Effector memory CD4-positive, alpha-beta T cell (primary cell): ENCODE measurements at places on chromosomes 1 and 21.

GRCh38 chr1:97989094-97989680 lies 68.4 kb upstream of the DPYD start:
- no peaks in the 10 kb centered on the region for H3K4me1 ChIP-seq
- H3K4me3 ChIP-seq = no peak overlapping the region
- no peaks in the 10 kb centered on the region for H3K36me3 ChIP-seq
- H3K27me3 ChIP-seq = no peaks in the 10 kb centered on the region
- DNase-seq = no peak

DNA sequence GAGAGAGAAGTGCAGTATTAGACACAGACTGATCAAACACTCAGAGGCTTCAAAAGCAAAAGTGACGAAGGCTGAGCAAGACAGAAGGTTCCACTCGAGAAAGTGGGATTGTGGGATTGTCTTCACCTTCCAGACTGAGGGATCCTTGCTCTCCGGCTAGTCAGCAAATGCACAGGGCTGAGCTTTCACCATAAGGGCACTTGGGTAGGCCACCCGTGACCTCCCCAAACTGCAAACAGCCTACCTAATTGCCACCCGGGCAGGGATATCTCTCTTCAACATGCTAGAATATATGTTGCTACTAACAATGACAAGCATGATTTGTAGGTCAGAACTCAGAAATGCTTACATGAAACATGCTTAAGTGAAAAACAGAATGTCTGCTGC lies 35.3 kb upstream of the RIPK4 start:
- H3K27me3 ChIP-seq = no peaks in the 10 kb centered on the region
- no peaks in the 10 kb centered on the region for H3K4me1 ChIP-seq
- no peak overlapping the region for H3K4me3 ChIP-seq
- no peak overlapping the region for H3K27ac ChIP-seq
- DNase-seq = no peak

DNA sequence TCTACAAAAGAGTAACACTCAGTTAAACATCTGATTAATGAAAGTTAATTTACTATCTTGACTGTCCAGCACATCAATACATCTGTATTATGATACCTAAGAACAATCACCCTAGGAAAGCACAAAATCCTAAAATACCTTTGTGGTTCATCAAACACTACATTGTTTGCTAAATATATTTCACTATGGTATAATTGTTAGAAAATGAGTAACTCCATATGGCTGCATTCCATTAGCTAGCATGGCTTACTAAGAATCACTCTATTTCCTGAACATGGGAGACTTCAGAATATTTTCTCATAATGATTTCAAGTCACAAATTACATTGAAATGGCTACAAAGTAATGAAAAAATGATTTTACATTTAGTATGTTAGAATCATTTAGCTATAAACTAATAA lies 12.5 kb downstream of the TRMT1L start:
- no peaks in the 10 kb centered on the region for H3K4me1 ChIP-seq
- H3K27me3 ChIP-seq = no peaks in the 10 kb centered on the region
- peaks cover 50% of the 10 kb centered on the region for H3K36me3 ChIP-seq
- no peak for DNase-seq

DNA sequence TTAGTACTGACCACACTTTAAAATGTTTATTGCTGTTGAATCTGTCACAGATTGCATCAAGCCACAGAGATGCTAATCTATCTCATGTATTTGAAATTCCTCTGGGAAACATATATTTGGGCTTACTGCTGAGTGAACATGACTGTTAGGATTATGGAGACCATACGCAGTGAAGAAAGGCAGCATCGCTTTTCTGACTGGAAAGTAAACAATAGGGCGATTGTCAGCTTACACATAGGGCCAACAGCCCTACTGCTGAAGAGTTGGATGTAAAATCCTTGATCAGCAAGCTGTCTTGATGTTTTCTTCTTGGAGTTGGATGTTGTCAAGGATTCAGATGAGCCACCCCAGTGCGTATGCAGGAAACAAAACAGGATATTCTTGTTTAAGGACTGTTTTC lies 368.7 kb upstream of the ADGRL2 start:
- no peaks in the 10 kb centered on the region for H3K27me3 ChIP-seq
- H3K4me1 ChIP-seq = no peaks in the 10 kb centered on the region
- DNase-seq = no peak
- H3K36me3 ChIP-seq = no peaks in the 10 kb centered on the region

- no peaks in the 10 kb centered on the region for H3K27me3 ChIP-seq
- peaks cover 6% of the 10 kb centered on the region for H3K36me3 ChIP-seq
- no peak for DNase-seq
- peaks cover 20% of the 10 kb centered on the region for H3K4me1 ChIP-seq
- H3K27ac ChIP-seq = no peak overlapping the region
- H3K4me3 ChIP-seq = no peak overlapping the region
These were observed 3.2 kb downstream of the MTF2 start for GRCh38 chr1:93082313-93082712.

GRCh38 chr1:175373786-175374623 lies 181.4 kb upstream of the KIAA0040 start:
- H3K36me3 ChIP-seq = no peaks in the 10 kb centered on the region
- H3K27me3 ChIP-seq = no peaks in the 10 kb centered on the region
- no peaks in the 10 kb centered on the region for H3K4me1 ChIP-seq
- DNase-seq = no peak
- no peak overlapping the region for H3K27ac ChIP-seq

- H3K4me3 ChIP-seq = no peak overlapping the region
- no peak for DNase-seq
- no peak overlapping the region for H3K27ac ChIP-seq
- H3K27me3 ChIP-seq = peaks cover 2% of the 10 kb centered on the region
- H3K36me3 ChIP-seq = no peaks in the 10 kb centered on the region
- no peaks in the 10 kb centered on the region for H3K4me1 ChIP-seq
These were observed 5.9 kb upstream of the SERINC2 start for GRCh38 chr1:31407029-31407626.

DNA sequence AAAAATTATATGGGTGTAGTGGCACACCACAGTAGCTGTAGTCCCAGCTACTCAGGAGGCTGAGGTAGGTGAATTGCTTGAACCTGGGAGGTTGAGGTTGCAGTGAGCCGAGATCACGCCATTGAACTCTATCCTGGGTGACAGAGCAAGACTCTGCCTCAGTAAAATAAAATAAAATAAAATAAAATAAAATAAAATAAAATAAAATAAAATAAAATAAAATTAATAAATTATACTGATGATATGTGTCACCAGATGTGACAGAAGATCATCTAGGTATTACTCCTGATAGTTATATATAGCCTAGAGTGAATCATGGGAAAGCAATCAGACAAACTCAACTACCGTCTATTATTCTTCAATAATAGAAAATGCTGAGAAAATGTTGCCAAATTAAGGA lies 972.5 kb downstream of the MRPL39 start:
- H3K4me3 ChIP-seq = no peak overlapping the region
- H3K4me1 ChIP-seq = no peaks in the 10 kb centered on the region
- no peak for DNase-seq
- no peak overlapping the region for H3K27ac ChIP-seq
- no peaks in the 10 kb centered on the region for H3K36me3 ChIP-seq
- H3K27me3 ChIP-seq = no peaks in the 10 kb centered on the region

DNA sequence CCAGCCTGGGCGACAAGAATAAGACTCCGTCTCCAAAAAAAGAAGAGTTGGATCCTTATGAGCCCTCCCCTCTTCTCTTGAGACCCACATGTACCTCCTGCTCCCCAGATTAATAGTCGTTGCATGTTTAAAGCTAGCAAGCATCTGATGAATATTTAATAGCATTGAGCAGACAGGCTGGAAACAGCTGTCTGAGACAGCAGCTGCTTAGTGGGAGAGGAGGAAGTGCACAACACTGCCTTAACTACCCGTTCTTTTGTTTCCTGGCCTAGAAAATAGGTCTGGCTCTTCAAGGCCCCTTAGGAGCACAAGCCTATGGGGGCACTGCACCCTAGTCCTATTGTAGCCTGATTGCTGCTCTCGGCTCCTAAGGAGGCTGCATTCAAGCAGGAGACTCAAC lies 17.3 kb upstream of the TMEM39B start:
- no peaks in the 10 kb centered on the region for H3K27me3 ChIP-seq
- no peak overlapping the region for H3K4me3 ChIP-seq
- no peak overlapping the region for H3K27ac ChIP-seq
- peaks cover 72% of the 10 kb centered on the region for H3K36me3 ChIP-seq
- DNase-seq = no peak
- H3K4me1 ChIP-seq = no peaks in the 10 kb centered on the region

- H3K27me3 ChIP-seq = no peaks in the 10 kb centered on the region
- no peak overlapping the region for H3K4me3 ChIP-seq
- H3K36me3 ChIP-seq = no peaks in the 10 kb centered on the region
- no peak for DNase-seq
- H3K27ac ChIP-seq = no peak overlapping the region
- H3K4me1 ChIP-seq = no peaks in the 10 kb centered on the region
These were observed 82.2 kb downstream of the ST6GALNAC5 start for GRCh38 chr1:76949503-76949902.

- H3K36me3 ChIP-seq = peaks cover 6% of the 10 kb centered on the region
- H3K27me3 ChIP-seq = no peaks in the 10 kb centered on the region
- H3K4me1 ChIP-seq = peaks cover 8% of the 10 kb centered on the region
- H3K4me3 ChIP-seq = no peak overlapping the region
These were observed 40.9 kb downstream of the RPL5 start for GRCh38 chr1:92872719-92873118.

DNA sequence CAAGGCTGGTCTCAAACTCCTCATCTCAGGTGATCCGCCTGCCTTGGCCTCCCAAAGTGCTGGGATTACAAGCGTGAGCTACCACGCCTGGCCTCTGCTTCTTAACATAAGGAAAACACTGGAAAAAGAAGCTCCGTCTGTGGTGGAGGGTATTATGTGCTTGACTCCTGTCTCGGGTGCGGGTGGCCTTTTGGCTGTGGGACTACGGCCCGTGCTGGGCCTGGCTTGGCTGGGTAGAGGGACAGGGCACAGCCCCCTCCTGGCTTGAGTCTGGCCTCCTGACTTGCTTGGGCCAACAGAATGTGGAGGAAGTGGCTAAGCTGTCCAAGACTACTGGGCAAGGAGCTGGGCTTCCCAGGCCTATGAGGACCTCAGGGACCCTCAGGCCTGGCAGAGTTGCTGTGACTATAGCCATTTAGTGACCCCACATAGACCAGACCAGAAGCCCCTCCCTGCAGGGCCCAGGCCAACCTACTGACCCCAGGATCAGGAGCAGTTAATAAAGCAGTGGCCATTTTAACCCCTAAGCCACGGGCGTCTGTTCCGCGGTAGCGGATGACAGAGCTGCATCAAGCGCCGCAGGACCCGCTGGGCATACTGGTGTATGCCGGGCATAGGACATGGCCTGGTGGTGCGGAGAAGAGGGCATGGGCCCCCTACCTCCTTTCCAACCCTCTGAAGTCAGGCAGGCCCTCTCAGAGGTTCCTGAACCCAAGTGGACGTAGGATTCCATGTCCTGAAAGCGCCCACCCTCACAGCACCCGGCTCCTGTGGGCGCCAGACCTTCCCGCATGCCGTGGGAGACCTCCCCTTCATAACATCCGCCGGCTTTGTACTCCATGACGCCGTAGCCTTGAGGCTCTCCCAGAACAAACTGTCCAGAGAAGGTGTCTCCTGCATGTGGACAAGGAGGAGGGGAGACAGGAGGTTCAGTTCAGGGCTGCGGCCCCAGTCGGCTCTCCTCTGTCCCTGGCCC lies 4.4 kb downstream of the MORN1 start:
- no peaks in the 10 kb centered on the region for H3K36me3 ChIP-seq
- peaks cover 5% of the 10 kb centered on the region for H3K4me1 ChIP-seq
- no peaks in the 10 kb centered on the region for H3K27me3 ChIP-seq
- DNase-seq = no peak
- no peak overlapping the region for H3K27ac ChIP-seq

DNA sequence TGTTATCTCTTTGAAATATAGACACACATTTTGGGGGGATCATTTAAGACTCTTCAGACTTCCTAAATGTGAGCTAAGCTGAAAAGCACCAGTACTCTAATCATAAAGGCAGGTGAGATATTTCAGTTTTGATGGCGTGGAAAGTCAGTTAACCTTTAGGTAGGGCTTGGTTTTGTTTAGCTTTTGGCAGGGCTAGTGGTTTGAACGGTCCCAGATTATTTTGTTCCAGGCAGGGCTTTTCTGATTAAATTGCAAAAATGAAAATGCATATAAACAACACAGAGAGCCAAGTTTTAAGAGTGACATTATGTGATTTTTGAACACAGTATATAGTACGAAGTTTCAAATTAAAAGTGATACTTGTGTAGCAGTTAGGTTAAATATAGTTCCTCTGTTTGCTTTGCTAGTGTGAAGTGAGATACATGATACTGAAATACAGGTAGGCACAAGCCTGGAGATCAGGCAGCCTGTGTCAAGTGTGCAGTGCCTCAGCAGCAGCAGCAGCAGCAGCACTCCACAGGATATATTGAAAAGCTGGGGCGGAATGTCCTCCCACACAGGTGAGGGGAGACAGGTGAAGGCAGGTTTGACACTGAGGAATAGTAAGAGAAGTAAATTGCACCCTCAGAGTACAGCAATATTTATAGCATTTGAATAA lies 47.4 kb downstream of the CAMTA1 start:
- H3K4me3 ChIP-seq = no peak overlapping the region
- no peak overlapping the region for H3K27ac ChIP-seq
- no peak for DNase-seq
- no peaks in the 10 kb centered on the region for H3K27me3 ChIP-seq
